ENCODE measurements at places on chromosomes 16 and 17.

GRCh38 chr16:66451548-66451947 lies 24.5 kb downstream of the BEAN1 start:
- DNase-seq, result no peak

DNA sequence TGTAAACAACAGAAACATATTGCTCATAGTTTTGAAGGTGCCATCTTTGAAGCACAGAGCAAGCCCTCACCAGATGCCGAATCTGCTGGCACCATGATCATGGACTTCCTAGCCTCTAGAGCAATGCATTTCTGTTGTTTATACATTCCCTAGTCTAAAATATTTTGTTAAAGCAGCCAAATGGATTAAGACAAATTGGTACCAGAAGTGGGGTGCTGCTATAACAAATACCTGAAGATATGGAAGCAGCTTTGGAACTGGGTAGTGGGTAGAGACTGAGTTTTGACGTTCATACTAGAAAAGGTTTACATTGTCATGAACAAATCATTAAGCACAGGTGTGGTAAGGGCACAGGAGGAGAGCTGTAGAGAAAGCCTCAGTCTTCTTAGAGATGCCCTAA lies 13.6 kb downstream of the SGF29 start:
- no peak for DNase-seq

DNA sequence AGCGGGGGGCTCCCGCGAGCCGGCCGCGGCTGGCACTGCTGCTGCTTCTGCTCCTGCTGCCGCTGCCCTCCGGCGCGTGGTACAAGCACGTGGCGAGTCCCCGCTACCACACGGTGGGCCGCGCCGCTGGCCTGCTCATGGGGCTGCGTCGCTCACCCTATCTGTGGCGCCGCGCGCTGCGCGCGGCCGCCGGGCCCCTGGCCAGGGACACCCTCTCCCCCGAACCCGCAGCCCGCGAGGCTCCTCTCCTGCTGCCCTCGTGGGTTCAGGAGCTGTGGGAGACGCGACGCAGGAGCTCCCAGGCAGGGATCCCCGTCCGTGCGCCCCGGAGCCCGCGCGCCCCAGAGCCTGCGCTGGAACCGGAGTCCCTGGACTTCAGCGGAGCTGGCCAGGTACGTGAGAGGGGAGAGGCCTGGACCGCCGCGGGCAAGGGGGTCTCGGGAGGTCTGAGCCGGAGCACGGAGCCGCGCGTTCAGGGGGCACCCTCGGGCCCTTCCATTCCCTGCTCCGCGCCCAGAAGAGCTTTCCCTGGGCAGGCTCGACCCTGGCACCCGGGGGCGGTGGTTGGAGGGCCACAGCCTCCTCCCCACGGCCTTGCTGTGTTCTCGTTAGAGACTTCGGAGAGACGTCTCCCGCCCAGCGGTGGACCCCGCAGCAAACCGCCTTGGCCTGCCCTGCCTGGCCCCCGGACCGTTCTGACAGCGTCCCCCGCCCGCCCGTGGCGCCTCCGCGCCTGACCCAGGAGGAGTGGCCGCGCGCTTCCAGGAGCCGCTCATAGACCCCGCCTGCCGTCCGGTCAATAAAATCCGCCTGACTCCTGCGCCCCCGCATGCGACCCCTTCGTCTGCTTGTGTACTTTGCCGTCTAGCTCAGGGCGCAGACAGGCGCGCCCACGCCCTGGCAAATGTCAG lies 591 bp downstream of the NPW start:
- DNase-seq, result no peak

DNA sequence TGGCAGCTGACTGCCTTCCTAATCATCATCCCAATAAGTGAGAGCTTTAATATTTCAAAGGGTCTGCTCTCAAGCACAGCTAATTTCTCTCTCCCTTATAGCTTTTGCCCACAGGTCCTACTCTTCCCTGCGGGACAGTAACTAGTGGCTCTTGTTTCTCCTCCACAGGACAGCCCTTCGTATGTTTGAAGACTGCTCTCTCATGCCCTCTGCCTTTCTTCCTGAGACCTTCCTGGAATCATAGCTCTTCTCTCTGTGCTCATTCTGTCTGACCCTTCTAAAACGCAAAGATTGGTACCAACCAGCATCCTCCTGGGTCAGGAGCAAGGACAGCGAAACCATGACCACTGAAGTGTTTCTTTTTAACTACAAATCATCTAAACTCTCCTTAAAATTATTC lies 168.9 kb downstream of the GRIN2A start:
- DNase-seq, result no peak

DNA sequence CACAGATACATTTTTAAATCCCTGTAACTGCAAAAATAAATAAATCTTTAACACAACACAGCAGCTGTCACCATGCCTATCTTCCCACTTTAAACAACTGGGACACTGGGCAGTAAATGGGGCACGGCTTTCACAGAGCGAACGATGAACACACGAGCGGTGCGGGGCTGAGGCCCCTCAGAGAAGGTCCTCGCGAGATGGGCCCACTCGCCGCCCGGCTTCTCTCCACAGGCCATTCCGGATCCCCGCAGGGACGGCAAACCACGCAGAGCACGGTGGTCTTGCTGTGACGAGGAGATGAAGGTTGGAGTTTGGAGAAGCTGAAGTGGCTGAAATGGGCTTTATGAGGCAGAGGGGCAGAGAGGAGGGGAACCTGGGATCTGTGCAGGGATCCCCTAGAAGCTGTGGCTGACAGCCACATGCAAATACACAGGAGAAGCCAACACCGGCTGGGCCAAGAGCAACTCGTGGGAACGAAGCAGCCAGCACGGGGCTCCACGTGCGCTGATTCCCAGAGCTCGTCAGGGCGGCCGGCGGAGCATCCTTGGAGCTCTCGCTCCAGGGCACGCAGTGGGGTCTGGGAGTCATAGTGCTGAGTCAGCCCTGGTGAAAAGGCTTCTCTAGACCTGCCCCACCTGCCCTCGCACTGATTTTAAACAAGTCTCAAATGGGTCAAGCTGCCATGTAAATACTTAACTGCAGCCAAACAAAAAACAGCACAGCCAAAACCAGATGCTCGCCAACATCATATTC lies 31.7 kb downstream of the CCDC57 start:
- no peak for DNase-seq

Data from brain (organoid and tissue), 16 donors.